KG1 (cell line): ENCODE measurements at places on chromosomes 16 and 17.

GRCh38 chr16:70331588-70332358 lies 14.9 kb upstream of the DDX19A start:
- DNase-seq, result no peak

DNA sequence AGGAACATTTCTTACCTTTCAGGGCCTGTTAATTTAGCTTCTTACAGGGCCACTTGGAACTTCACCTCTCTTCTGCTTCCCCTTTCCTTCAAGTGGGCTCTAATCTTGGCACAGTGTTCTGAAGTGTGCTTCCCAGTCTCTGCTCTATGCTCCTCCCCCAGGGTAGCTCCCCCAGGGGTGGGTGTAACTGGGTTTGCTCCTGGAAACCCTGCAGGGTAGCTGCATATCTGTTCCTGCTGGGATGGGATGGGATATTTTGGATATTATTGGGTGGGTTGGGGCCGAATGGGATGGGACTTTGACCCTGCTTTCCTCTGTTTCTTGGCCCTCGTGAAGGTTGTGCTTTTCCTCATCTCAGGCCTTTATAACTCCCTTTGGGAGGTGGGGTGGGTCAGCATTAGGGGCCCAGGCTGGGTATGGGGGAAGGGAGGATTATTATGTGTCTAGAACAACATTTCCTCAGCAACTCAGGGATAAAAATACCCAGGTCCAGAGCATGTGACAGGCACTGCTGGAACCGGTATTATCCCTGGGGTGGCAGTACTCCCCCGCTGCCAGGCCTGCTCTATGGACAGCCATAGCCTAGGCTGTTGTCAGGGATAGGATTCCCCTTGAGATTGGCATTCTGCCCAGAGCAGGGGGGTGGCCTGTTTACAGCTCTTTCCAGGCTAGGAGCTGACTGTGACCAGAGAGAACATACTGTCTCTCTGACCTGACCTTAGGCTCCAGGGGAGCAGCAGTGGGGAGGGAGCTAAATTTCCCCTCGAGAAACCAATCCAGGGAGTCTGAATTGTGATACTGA lies 5.0 kb downstream of the NFE2L1 start:
- no peak for DNase-seq

DNA sequence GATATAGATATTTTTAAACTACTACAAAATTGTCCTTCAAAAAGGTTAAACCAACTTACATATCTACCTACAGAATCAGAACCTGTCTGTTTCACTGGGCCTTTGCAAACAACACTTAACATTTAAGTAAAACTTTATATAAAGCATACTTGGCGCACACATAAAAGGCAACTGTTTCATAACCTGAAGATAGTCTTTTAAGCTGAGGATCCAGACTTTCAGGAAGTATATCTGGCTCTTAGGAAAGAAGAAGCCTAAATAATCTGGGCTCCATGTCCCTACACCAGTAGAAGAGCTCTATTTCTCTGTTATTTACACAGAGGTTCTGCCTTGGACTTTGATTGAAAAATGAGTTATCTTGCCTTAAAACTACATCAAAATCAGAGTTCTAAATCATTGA lies 75.9 kb downstream of the TRIM37 start:
- DNase-seq, result no peak

- DNase-seq, result no peak
These were observed 59.0 kb downstream of the TANGO6 start for GRCh38 chr16:68902003-68902968.

GRCh38 chr17:44115585-44116415 lies 7.6 kb downstream of the HDAC5 start:
- DNase-seq, result no peak

GRCh38 chr17:74199306-74200092 lies 4.0 kb upstream of the RPL38 start:
- peak; percentile 39 for DNase-seq

GRCh38 chr16:89257757-89258465 lies 40.4 kb downstream of the ZNF778 start:
- no peak for DNase-seq

DNA sequence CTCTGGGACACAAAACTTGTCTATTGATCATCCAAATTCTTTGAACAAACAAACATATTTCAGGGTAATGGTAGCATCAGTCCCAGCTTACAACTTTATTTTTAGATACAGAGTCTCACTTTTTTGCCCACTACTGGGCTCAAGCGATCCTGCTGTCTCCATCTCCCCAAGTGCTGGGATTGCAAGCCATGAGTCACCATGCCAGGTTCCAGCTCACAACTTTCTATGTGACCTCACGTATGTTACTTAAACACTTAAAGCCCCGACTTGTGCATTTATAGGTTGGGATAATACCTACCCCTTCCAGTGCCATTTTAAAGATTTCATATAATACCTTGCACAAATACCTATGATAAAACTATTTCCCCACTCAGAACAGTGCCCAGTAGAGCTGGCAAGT lies 42.0 kb upstream of the KSR1 start:
- no peak for DNase-seq

GRCh38 chr16:80265624-80266306 lies 275.0 kb upstream of the DYNLRB2 start:
- no peak for DNase-seq

- no peak for DNase-seq
These were observed 116.2 kb downstream of the CDH11 start for GRCh38 chr16:65005696-65006095.

- DNase-seq, result no peak
These were observed 287.4 kb downstream of the SLC39A11 start for GRCh38 chr17:72804949-72805707.

DNA sequence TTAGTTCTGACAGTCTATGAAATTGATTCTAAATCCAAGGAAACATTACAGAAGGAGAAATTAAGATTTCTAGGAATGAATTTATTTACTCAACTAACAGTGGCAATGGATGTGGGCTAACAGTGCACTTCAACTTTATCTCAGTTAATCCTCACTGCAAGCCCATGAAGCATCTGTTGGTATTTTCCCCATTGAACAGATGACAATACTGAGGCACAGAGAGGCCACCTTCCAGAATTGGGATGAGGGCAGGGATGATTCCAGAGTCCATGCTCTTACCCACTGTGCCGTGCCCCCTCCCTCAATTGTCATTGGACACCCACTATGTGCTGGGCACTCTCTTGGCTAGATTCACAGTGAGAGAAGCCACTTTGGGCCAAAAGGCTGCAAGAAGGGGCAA lies 89.0 kb downstream of the XYLT1 start:
- no peak for DNase-seq

DNA sequence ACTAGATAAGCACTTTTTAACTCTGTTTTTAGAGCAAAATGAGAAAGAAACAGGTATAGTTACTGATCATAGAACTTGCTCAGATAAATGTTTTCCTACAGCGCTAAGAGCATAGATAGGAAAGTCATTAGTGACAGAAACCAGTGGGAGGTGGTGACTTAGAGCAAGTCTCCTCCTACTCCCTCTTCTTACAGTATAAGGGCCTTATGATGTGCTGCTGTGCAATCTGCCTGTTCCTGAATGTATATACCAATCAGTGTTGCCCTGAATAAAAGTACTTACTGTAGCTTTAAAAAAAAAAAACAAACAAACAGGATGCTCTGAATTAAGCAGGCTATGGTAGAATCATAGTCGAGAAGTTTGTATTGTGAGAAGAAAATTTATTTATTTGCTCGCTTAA lies 23.3 kb upstream of the RASL10B start:
- no peak for DNase-seq

GRCh38 chr17:80110447-80110812 lies 9.0 kb downstream of the GAA start:
- DNase-seq, result no peak

GRCh38 chr16:88455610-88456355 lies 2.7 kb downstream of the ZFPM1 start:
- no peak for DNase-seq
